HuH-7.5 (cell line): ENCODE measurements at places on chromosomes 5 and 9.

DNA sequence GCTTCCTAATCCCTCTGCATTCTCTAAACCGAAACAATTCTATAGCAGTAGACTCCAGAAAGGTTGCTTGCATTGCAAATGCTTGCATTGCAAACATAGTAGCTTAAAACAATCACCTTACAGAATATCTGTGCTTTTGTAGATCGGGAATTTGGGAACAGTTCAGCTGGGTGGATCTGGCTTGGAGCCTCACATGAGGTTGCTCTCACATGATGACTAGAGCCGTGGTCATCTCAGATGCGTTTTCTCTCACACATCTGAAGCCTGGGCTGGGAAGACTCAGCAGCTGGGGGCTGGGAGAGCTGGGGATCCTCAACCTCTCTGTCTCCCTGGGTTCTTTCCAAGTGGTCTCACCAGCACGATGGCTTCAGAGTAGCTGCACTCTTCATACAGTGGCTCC lies 127.8 kb downstream of the MSX2 start:
- no peak for DNase-seq

GRCh38 chr9:22423566-22423965 lies 23.1 kb upstream of the DMRTA1 start:
- DNase-seq, result no peak

- no peak for DNase-seq
These were observed 15.0 kb upstream of the PTBP3 start for GRCh38 chr9:112348257-112349007.

GRCh38 chr9:137046088-137046787 lies at the start of gene NPDC1:
Gene NPDC1, minus strand, starts transcription at chr9:137046177. Its CDS starts 188 bp downstream, at chr9:137045989.
- DNase-seq, result peak; percentile 99

DNA sequence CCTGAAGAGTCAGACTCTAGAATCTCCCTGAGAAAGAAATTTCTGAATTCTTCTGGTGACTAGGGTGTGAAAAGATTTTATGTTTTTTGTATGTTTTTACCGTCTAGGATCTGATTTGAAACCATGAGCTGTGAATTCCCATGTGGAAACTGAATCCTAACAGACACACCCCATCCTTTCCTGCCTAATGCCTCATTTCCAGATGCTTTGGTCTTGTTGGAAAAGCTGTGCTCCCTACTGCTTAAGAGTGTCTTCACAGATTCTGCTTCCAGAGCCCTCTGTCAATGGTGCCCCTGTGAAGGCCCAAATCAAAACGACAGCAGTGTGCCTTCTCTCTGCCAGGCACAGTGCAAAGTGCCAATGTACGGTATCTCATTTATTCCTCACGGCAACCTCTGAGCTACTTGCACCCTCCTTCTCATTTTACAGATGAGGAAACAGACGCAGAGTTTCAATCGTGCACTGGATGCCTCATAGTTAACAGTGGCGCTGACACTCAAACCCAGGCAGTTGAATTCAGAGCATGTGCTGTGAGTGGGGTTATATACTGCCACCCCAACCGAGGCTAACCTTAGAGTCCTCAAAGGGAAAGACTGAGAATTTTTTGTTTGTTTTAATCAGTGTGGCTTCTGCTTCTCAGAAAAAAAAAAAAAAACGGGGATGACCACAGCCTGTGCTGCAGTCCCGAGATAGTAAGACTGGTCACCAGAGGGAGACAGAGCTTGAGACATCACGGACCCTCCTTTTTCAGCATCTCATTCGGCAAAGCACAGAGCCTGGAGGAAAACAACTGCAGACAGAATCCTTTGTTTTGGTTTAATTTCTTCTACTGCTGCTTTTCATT lies 188.4 kb downstream of the SNCAIP start:
- no peak for DNase-seq

DNA sequence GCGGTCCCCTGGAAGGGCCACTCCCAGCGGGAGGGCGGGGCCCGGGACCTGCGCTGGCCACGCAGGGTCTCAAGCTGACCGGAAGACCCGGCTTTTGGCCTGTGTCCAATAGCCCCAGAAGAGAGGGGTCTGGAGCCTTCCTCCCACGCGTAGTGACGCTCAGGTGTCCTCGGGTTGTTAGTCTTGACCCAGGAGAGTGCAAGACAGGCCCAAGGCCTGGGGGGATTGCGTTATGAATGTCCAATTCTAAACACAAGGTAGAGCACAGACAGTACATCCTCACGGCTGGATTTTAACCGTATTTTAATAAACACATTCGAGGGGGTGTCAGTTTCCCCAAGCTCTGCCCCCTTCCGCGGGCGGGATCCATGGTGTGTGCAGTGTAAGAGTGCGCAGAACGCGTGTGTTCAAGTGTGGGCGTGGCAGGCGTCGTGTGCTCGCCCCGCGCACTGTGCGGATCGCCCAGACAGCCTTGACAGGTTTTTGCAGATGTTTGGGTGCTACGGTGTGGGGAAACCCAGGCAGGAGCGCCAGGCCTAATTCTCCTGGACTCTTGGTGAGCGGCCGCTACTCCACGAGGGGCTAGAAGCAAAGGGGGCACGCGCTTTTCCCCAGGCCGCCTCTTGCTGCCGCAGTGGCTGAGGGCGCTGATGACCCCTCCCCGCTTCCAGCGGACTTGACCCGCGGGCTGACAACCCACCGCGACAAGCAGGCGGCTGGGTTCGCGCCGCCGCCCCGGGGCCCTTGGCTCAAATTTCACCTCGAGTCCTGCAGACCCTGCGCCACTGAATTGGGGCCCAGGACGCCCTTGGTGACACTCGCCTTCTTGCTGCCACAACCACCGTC lies 6.1 kb upstream of the DMRT3 start:
- no peak for DNase-seq

DNA sequence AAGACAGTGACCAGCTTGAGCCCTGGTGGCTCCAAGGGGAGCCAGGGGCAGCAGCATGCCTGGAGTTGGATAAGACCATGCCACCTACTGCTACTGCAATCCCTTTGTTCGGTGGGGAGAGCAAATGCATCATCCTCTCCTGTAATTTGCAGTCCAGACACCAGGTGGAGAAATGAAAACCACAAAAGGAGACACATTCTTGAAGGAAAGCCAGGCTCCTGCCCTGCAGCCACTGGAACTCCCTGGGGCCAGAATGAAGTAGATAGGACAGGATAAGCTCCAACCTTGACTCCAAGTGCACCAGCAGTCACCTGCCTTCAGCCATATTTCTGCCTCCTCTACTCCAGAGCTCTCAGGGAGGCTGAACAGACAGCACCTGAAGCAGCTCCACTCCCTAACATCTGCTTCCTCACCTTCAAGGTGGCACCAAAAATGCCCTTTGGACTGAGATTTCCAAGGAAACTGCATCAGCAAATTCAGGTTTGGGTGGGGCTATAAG lies 65.1 kb upstream of the IQGAP2 start:
- DNase-seq, result peak; percentile 81

DNA sequence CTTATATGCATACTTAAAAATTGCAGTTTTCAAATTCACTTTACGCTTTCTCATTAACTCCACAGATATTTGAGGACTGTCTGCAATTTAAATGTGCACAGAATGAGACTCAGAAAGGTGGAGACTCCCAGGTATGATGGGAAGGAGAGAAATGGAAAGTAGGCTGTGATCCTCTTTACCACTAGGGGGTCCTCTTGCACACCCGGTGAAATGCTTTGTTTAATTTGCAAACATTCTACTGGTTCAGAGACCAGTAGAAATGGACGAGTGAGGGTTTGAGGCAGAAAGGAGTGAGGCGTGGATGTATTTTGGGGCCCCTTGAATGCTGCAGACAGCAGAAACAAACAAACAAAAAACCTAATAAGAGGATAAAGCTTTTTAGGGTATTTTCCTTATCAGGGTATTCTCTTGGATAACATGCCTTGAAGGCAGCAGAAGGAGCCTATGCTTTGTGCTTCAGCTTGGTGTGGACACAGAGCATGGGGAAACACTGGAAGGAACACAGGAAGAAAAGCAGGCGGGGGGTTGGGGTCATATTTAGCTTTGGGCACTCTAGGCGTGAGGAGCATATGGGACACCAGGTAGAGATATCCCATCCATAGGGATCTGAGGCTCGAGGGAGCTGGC lies 410.1 kb downstream of the DMRT2 start:
- DNase-seq, result no peak

- DNase-seq, result no peak
These were observed 21.3 kb downstream of the RPS6 start for GRCh38 chr9:19358701-19359100.

- no peak for DNase-seq
These were observed 11.1 kb downstream of the CXCL14 start for GRCh38 chr5:135567661-135568060.
